Upper lobe of left lung (tissue), 6 donors: ENCODE measurements at places on chromosomes 5 and 9. TPM values are rescaled to one million over a fixed set of nuclear protein-coding genes. Genes with fewer than 3 reads are reported as not detected.

The OR5C1 gene
- total RNA-seq, result not detected

The SIGMAR1 gene
- total RNA-seq, result 43.0 TPM

The KCNV2 gene
- not detected for total RNA-seq

The PCDHB10 gene
- total RNA-seq, result 1.6 TPM

The CDO1 gene
- 7.0 TPM for total RNA-seq

The SPOCK1 gene
- total RNA-seq, result 0.91 TPM

The PCDHB12 gene
- total RNA-seq, result 1.9 TPM

The SPINK13 gene
- total RNA-seq, result not detected

The GARNL3 gene
- 3.7 TPM for total RNA-seq

The F12 gene
- not detected for total RNA-seq
